CD4-positive, alpha-beta T cell treated with Interleukin-12 subunit alpha and Interleukin-12 subunit beta, for 1 hour (primary cell): ENCODE measurements at places on chromosomes 5 and 9.

DNA sequence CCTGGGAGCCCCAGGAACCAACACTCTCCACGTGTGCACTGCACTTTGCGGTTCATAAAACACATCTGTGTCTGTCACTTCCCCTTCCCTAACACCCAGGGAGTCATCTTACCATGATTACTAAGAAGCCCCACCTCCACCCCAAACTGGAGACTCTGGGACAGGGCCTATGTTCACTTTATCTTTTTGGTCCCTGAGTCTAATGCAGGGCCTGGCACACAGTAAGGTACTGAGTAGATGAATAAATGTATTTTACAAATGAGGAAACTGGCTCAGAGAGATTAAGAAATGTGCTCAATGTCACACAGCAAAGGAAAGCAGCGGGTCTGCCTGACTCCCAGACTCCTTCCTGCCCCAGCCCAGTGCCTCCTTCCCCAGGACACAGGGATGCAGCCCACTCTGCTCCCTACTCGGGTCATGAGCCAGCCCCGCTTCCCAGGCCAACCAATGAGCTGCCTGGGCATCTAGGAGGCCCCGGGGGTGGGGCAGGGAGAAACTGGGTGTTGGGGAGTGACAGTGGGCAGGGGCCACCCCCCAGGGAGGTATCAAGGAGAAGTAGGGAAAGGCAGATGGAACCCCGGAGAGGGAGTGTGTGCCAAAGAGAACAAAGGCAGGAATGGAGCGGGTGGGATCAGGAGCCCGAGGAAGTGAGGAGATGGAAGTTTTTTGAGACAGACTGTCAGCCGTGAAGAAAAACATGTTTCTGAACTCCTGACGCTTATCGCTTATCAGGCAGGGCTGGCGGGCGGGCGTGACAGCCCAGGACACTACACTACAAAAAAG, 30.5 kb downstream of the SHB start:
- DNase-seq = no peak

GRCh38 chr5:2565147-2565546, 186.3 kb downstream of the IRX2 start:
- no peak for DNase-seq

GRCh38 chr9:85927076-85927475, 13.9 kb upstream of the NAA35 start:
- DNase-seq = no peak

DNA sequence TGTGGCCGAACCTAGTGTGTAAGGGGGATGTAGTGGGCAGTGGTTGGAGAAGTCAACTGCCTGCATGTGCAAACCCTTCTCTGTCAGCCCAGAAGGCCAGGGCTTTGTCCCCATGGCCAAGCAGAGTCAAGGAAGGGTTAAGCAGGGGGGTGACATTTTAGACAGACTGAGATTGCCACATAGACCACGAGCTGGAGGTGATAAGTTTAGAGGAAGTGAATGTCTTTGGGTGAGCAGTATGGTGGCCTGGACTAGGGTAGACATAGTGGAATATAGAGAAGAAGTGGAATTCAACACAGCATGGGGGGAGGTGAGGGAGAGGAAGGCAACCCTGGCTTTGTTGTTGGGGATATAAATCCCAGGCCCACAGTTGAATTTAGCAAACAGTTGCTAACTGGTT, 38.7 kb upstream of the CDKN2AIPNL start:
- DNase-seq = no peak
